ENCODE measurements at places on chromosomes 3 and 15. TPM values are rescaled to one million over a fixed set of nuclear protein-coding genes. Genes with fewer than 3 reads are reported as not detected.

SPINK8 gene
- not detected for total RNA-seq

GRCh38 chr3:100006570-100007271 lies 107.6 kb downstream of the FILIP1L start:
- H3K27me3 ChIP-seq: no peaks in the 10 kb centered on the region
- no peak for DNase-seq
- no peak overlapping the region for H3K27ac ChIP-seq

- no peaks in the 10 kb centered on the region for H3K36me3 ChIP-seq
- no peak for DNase-seq
- no peak overlapping the region for H3K27ac ChIP-seq
- H3K4me3 ChIP-seq: no peak overlapping the region
- no peaks in the 10 kb centered on the region for H3K4me1 ChIP-seq
- no peaks in the 10 kb centered on the region for H3K27me3 ChIP-seq
Observed at GRCh38 chr3:31047673-31048072, 153.2 kb upstream of the GADL1 start.

DNA sequence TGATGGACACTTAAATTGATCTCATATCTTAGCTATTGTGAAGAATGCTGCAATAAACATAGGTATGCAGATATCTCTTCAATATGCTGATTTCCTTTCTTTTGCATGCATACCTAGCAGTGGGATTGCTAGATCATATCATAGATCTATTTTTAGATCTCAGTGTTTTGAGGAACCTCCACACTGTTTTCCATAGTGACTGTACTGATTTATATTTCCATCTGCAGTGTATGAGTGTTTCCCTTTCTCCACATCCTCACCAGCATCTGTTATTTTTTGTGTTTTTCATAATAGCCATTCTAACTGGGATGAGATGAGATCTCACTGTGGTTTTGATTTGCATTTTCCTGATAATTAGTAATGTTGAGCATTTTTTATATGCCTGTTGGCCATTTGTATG lies 17.1 kb upstream of the RASA2 start:
- no peak overlapping the region for H3K27ac ChIP-seq
- no peaks in the 10 kb centered on the region for H3K36me3 ChIP-seq
- no peak overlapping the region for H3K4me3 ChIP-seq
- no peaks in the 10 kb centered on the region for H3K4me1 ChIP-seq
- no peaks in the 10 kb centered on the region for H3K27me3 ChIP-seq

BCHE gene
- 1.9 TPM for total RNA-seq

DNA sequence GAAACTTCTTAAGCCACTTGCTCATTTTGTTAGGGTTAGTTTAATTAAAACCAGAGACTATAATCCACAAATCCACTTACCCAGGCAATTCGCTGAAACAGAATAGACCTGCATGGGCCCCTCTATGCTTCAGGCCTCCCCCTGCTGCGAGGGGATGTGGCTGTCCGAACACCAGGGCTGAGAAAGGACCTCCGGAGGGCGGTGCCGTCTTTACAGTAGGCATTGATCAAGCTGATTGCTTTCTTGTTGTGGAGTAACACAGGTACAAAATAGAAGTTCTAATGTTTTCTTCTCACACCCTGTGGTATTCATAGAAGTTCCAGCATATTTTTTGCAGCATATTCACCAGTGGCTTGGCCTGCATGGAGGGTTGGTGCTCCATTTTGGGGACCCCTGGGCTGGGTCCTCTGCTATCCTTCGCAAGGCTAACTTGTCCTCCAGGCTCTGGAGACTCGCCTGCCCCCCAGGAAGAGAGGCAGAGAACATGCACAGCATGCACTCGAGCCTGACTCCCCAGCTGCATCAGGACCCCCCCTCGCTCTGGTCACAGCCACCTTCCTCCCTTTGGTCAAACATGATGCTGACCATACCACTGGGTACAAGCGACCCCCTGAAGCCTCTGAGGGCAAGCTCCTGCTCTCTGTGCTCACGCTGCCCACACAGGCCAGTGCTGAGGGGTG lies 55.3 kb downstream of the TPRA1 start:
- no peak overlapping the region for H3K4me3 ChIP-seq
- H3K4me1 ChIP-seq: peaks cover 11% of the 10 kb centered on the region
- no peaks in the 10 kb centered on the region for H3K27me3 ChIP-seq
- no peaks in the 10 kb centered on the region for H3K36me3 ChIP-seq
- no peak overlapping the region for H3K27ac ChIP-seq
